ENCODE measurements at places on chromosomes 1 and 21. TPM values are rescaled to one million over a fixed set of nuclear protein-coding genes. Genes with fewer than 3 reads are reported as not detected.

GRCh38 chr1:207181847-207182246 is 77.8 kb downstream of the C4BPA start:
- no peak overlapping the region for H3K4me3 ChIP-seq
- H3K36me3 ChIP-seq: no peaks in the 10 kb centered on the region
- no peaks in the 10 kb centered on the region for H3K4me1 ChIP-seq
- no peak overlapping the region for H3K27ac ChIP-seq

GRCh38 chr1:8815582-8816151 is 1.8 kb downstream of the RERE start:
- DNase-seq: peak; percentile 9
- H3K4me1 ChIP-seq: peaks cover 10% of the 10 kb centered on the region
- peak overlapping the region; percentile 96 for H3K27ac ChIP-seq

DNA sequence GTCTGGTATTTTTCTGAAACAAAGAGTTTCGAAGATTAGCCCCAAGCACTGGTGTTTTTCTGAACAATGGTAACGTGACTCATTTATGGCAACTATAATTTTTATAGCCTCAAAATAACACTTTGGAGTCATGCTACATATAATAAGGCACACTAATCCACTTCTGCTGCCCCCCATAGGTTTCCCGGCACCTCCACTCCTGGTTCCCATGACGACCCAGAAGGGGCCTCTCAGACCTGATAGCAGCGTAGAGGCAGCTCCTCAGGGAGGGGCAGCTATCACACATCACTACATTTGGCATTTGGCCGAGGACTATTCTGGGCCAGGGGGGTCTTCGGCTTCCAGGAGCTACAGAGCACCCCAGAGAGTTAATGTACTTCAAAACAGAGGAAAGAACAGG is 23.3 kb downstream of the CAPN8 start:
- DNase-seq: no peak
- no peak overlapping the region for H3K27ac ChIP-seq
- H3K27me3 ChIP-seq: no peaks in the 10 kb centered on the region
- H3K4me3 ChIP-seq: no peak overlapping the region

DNA sequence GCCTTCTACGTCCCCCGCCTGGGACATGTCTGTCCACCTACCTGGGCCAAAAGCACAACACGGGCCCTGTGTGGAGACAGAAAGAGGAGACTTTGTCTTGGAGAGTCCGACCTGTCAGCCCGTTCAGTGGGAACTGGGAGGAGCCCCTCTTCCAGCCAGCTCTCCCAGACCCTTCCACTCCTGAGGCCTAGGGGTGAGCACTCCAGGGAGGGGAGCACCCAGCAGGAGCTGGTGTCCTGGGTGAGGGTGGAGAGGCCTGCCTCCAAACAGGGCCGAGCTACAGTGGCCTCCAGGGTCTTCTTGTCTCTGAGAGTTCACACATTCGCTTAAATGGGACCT is 546 bp downstream of the SPOCD1 start:
- no peak overlapping the region for H3K27ac ChIP-seq
- H3K4me1 ChIP-seq: peaks cover 7% of the 10 kb centered on the region
- H3K36me3 ChIP-seq: no peaks in the 10 kb centered on the region
- H3K27me3 ChIP-seq: no peaks in the 10 kb centered on the region
- DNase-seq: no peak

- H3K4me3 ChIP-seq: no peak overlapping the region
- H3K27me3 ChIP-seq: no peaks in the 10 kb centered on the region
- H3K27ac ChIP-seq: no peak overlapping the region
- DNase-seq: no peak
- H3K4me1 ChIP-seq: no peaks in the 10 kb centered on the region
- H3K36me3 ChIP-seq: no peaks in the 10 kb centered on the region
Measured at GRCh38 chr1:199758626-199759255, 268.8 kb upstream of the NR5A2 start.

- H3K27ac ChIP-seq: no peak overlapping the region
- DNase-seq: no peak
- H3K4me1 ChIP-seq: no peaks in the 10 kb centered on the region
- H3K27me3 ChIP-seq: no peaks in the 10 kb centered on the region
- H3K36me3 ChIP-seq: no peaks in the 10 kb centered on the region
- no peak overlapping the region for H3K4me3 ChIP-seq
Measured at GRCh38 chr1:50458507-50458906, 35.3 kb upstream of the DMRTA2 start.

The BCAS2 gene
- 32.3 TPM for total RNA-seq

The ADAMTS1 gene
- total RNA-seq: not detected

The CRP gene
- not detected for total RNA-seq

GRCh38 chr1:167554028-167554779 is 642 bp upstream of the CREG1 start:
- H3K27me3 ChIP-seq: no peaks in the 10 kb centered on the region
- no peak for DNase-seq
- peak overlapping the region; percentile 72 for H3K27ac ChIP-seq
- H3K4me3 ChIP-seq: peak overlapping the region; percentile 71

GRCh38 chr1:209203533-209203895 is 380.0 kb upstream of the CAMK1G start:
- H3K27ac ChIP-seq: no peak overlapping the region
- H3K27me3 ChIP-seq: no peaks in the 10 kb centered on the region
- H3K36me3 ChIP-seq: no peaks in the 10 kb centered on the region
- DNase-seq: no peak
